Immature natural killer cell (primary cell): ENCODE measurements at places on chromosomes 7 and 10. TPM values are rescaled to one million over a fixed set of nuclear protein-coding genes. Genes with fewer than 3 reads are reported as not detected.

The ITGB8 gene
- polyA plus RNA-seq: not detected

The SH2B2 gene
- not detected for polyA plus RNA-seq

The MRPL43 gene
- 129 TPM for polyA plus RNA-seq

The LIPJ gene
- polyA plus RNA-seq: not detected

The FAM25C gene
- not detected for polyA plus RNA-seq

The ZNF365 gene
- 9.8 TPM for polyA plus RNA-seq

The WAPL gene
- polyA plus RNA-seq: 19.7 TPM

The GHRHR gene
- polyA plus RNA-seq: not detected

The MOGAT3 gene
- polyA plus RNA-seq: not detected

The UTF1 gene
- polyA plus RNA-seq: not detected

The SNX10 gene
- 50.1 TPM for polyA plus RNA-seq

The PRPS1L1 gene
- not detected for polyA plus RNA-seq

The PNLIPRP2 gene
- polyA plus RNA-seq: not detected

The CCDC6 gene
- 3.5 TPM for polyA plus RNA-seq

The FBXO24 gene
- polyA plus RNA-seq: not detected

The UNCX gene
- not detected for polyA plus RNA-seq

The C7orf57 gene
- 0.11 TPM for polyA plus RNA-seq

The TCERG1L gene
- not detected for polyA plus RNA-seq

The HOXA3 gene
- polyA plus RNA-seq: not detected

The BMPR1A gene
- 3.3 TPM for polyA plus RNA-seq

The CFAP70 gene
- polyA plus RNA-seq: not detected

The FANK1 gene
- polyA plus RNA-seq: not detected

The CACNB2 gene
- polyA plus RNA-seq: 0.21 TPM

The TBATA gene
- polyA plus RNA-seq: not detected

The FGFR2 gene
- not detected for polyA plus RNA-seq

The CNTNAP2 gene
- polyA plus RNA-seq: 1.1 TPM

The ASB10 gene
- polyA plus RNA-seq: not detected

The ADAM22 gene
- 1.7 TPM for polyA plus RNA-seq

The PDK4 gene
- 0.48 TPM for polyA plus RNA-seq

The CCDC146 gene
- polyA plus RNA-seq: 1.7 TPM

The SEC23IP gene
- polyA plus RNA-seq: 57.3 TPM

The EPHB6 gene
- 2.6 TPM for polyA plus RNA-seq

The OR2A5 gene
- polyA plus RNA-seq: not detected

The H2BK1 gene
- not detected for polyA plus RNA-seq

The DUS4L gene
- 4.1 TPM for polyA plus RNA-seq

The SYT15 gene
- 0.06 TPM for polyA plus RNA-seq

The CAV2 gene
- polyA plus RNA-seq: not detected

The HOXA2 gene
- not detected for polyA plus RNA-seq

The JAZF1 gene
- polyA plus RNA-seq: 40.2 TPM

The CPEB3 gene
- polyA plus RNA-seq: 0.63 TPM

The LIPK gene
- polyA plus RNA-seq: not detected

The NCF1 gene
- polyA plus RNA-seq: 2.8 TPM

The CFTR gene
- not detected for polyA plus RNA-seq

The ZSCAN25 gene
- 9.6 TPM for polyA plus RNA-seq

The LRRD1 gene
- polyA plus RNA-seq: not detected

The WIPF3 gene
- polyA plus RNA-seq: not detected

The NEUROG3 gene
- not detected for polyA plus RNA-seq

The ANXA8 gene
- not detected for polyA plus RNA-seq

The PRTFDC1 gene
- polyA plus RNA-seq: 1.3 TPM

The KCNK18 gene
- not detected for polyA plus RNA-seq

The UBTD1 gene
- polyA plus RNA-seq: 1.7 TPM

The NKX6-2 gene
- not detected for polyA plus RNA-seq

The TECPR1 gene
- 5.2 TPM for polyA plus RNA-seq

The LRMDA gene
- polyA plus RNA-seq: 14.2 TPM

The TIAL1 gene
- 10.9 TPM for polyA plus RNA-seq

The RAPGEF5 gene
- polyA plus RNA-seq: 0.11 TPM

The PLXDC2 gene
- polyA plus RNA-seq: 9.2 TPM

The NPC1L1 gene
- polyA plus RNA-seq: not detected

The SFRP5 gene
- not detected for polyA plus RNA-seq
